ENCODE measurements at places on chromosomes 6 and 20.

GRCh38 chr6:126524811-126525326 is 185.0 kb downstream of the CENPW start:
- no peak for DNase-seq

DNA sequence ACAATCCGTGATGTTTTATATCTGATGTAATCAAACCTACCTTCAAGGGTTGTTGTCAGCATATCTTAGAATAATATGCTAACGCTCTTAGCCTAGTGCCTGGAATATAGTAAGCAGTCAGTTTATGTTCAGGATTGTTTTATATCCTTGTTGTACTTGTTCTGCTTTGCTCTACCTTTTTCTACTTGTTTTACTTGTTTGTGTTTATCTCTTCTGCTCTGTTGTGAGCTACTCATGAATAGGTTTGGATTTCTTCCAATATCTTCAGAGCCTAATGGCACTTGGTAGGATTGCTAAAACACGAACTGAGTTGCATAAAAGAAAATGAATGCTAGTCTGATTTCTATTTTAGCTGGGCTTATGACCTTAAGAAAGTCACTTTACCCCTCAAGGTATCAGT is 40.1 kb downstream of the DNAH8 start:
- no peak for DNase-seq

DNA sequence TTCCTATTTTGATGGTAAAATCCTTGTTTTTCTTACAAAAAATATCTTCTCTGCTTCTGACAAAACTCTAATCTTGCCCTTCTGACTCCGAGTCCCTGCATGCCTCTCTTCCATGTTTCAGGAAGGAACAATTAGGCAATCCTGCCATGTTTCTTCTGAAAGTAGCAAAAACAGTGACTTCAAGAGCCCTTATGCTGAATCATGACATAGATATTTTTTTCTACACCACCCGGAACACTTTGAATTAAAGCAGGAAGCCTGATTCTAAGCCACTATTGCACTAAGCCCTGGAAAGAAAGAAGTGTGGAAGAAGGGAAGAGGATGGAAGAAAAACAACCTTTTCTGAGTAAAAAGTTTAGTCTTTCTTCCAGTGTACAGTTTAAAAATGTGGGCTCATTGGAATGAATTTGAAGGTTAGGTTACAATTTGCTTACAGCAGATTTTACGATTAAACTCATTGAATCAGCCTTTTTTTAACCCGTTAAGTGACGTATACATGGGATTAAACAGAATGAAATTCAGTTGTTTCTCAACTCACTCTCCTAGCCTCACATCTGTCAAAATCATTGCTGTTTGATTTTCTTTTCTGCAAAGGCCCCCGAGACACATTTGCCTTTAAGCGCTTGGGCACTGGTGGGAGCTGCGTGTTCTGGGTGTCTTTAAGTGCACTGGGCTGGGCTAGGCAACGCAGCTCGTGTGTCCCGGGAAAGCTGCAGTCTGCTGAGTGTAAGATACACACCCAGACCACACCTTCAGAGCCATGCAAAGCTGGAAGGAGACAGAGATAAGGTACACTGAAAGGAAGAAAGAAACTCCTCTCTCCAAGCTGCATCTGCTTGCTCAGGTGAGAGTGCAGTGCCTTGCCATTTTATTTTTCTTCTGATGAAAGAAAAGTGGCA is 159.4 kb upstream of the CITED2 start:
- no peak for DNase-seq

DNA sequence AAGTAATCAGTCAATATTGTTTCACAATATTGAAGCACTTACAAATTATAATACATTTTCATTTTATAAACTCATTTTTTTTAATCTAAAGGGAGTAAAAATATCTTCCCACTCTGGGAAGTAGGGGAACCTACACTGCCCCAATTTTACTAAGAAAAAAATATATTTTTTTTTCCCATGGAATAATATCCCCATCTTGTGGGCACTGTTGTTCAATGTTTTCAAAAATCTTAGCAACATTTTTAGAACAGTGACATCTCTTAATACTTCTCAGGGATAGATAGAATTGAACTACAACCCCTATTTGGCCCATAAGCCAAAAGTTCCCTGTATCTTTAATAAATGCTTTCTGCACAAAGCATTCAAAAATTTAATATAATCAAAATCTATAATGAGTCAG is 42.9 kb downstream of the ARHGAP18 start:
- DNase-seq: no peak

GRCh38 chr6:125074120-125074519 is 79.5 kb upstream of the TPD52L1 start:
- DNase-seq: no peak

- no peak for DNase-seq
Measured at GRCh38 chr20:45367126-45367525, 4.2 kb downstream of the SYS1 start.

GRCh38 chr20:46563860-46564221 is 13.4 kb upstream of the OCSTAMP start:
- no peak for DNase-seq

- DNase-seq: no peak
Measured at GRCh38 chr6:159041181-159041580, 3.6 kb downstream of the TAGAP start.

DNA sequence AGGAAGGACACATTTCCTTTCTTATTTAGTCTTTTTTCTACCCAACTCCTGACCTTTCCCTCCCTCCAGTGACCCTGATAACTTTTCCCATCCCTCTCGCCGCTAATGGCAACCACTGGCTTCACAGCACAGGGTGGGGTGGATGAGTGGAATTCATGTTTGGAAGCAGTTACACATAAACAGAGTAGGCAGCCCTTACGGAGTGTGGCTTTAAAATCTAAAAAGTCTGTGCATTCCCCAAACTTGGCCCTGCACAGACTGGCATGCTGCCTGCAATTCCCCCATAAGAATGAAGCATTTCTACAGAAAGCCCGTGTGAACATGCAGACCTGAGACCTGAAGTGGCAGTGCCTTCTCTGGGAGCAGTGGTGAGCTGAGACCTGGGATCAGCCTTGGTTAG is 275.9 kb upstream of the PRND start:
- DNase-seq: no peak

DNA sequence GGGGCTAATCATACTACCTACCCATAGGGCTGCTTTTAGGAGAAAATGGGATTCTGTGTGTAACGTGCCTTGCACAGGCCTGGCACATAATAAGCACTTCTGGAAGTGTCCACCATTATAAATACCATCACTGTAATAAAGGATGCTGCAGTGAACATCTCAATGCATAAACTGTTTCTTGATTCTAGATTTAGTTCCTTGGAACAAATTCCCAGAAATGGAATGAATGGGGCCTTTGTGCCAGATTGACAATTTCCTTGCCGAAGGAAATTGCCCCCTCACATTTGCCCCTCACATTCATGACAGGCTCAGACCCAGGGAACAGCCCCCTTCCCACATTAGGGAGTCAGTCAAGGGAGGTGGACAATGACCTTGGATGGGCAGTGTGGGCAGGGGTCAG is 29.2 kb downstream of the BPIFB4 start:
- no peak for DNase-seq

GRCh38 chr6:16594849-16595248 is 166.4 kb downstream of the ATXN1 start:
- no peak for DNase-seq

GRCh38 chr20:3378138-3378537 is 29.3 kb downstream of the DNAAF9 start:
- DNase-seq: no peak

GRCh38 chr6:149060300-149060984 is 257.1 kb upstream of the TAB2 start:
- peak; percentile 48 for DNase-seq

- DNase-seq: no peak
Measured at GRCh38 chr6:82419132-82419581, 55.5 kb downstream of the TPBG start.

DNA sequence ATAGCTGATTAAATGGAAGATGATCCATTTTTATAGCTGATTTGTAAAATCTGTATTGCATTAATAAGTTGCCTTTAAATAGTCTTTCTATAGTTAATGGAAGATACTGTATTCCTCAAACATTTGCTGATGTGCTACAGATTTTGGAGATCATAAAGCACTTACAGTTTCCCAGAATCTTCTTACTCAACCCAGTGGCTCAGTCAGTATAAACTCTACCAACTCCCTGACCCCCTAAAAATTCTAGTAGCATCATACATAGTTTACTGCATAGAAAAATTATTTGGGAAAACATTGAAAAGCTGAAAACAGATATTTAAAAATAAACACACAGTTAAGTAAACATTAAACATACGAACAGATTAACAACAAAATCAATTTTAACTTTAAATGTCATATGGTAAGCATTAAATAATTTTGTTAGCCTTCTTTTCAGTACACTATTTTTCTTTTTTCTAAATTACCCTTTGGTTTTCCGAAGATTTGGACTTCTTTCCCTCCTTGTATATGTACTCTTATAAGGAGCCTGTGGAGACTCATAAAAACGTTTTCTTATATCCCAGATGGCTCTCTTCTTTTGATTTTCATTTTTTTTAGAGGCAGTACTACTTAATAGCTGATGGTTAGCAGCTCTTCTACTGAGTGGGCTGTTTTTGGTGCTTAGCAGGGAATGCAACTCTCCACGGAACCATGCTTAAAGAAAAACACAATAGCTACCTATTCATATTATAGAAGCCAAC is 62.7 kb upstream of the BMP5 start:
- no peak for DNase-seq

DNA sequence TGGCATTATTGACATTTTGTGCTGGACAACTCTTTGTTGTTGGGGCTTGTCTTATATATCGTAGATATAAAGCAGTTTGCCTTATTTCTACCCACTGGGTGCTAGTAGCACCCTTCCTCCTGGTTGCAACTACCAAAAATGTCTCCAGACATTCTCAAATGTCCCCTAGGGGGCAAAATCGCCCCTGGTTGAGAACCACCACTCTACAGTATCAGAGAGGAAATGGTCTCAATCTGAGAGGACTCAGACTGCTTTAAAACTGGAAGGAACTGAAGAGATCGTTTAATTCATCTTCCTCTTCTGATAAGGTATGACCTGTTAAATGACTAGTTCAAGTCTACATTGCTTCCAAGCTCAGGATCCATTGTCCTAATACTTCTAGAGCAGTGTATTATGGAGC is 14.9 kb downstream of the SH3BGRL2 start:
- DNase-seq: peak; percentile 40

Measured in T-cell (primary cell).